ENCODE measurements at places on chromosomes 12 and 14.

DNA sequence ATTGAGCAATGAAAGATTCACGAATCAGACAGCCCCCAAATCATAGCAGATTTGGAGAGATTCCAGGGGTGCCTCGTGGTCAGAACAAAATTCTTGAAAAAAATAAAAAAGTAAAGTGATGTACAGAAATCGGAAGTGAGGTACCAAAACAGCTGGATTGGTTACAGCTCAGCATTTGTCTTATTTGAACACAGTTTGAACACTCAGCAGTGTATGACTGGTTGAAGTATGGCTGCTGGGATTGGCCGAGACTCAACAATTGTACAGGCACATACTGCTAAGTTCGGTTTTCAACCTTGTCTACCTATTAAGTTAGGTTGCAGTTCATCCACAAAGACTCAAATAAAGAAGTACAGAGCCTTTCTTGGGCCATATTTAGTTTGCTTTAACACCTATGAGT lies 865.4 kb upstream of the TMEM132C start:
- DNase-seq, result no peak

DNA sequence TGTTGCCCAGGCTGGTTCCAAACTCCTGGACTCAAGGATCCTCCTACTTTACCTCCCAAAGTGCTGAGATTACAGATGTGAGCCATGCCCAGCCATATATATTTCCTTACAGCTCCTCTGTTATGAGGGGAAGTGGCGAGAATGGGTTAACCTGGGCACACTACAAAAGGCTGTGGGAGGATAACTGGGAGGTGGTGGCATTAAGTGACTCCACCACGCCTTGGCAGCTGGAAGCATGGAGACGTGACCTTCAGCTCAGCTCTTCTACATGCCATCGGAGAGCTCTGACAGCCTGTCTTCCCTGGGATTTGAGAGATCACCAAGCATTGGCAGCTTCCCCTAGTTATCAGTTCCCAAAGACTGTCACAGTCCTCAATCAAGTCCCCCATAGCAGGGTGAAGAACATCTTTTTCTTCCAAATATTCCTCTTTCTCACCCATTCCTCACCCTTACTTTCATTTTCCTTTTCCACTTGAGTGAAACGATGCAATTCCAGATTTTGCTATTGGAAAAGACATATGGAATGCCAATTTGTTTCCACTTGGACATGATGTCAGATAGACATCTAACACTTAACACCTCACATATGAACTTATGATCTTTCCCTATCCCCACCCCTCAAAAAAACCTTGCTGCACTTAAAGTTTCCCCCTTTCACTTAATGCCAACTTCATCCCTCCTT lies 48.5 kb downstream of the PHLDA1 start:
- no peak for DNase-seq

GRCh38 chr12:131000000-131000486 lies 46.3 kb downstream of the ADGRD1 start:
- no peak for DNase-seq

GRCh38 chr12:103656291-103656690 lies 69.2 kb downstream of the STAB2 start:
- no peak for DNase-seq

GRCh38 chr12:127381681-127382080 lies 885.3 kb upstream of the TMEM132C start:
- DNase-seq, result no peak

GRCh38 chr14:26765768-26766520 lies 168.1 kb upstream of the NOVA1 start:
- no peak for DNase-seq

DNA sequence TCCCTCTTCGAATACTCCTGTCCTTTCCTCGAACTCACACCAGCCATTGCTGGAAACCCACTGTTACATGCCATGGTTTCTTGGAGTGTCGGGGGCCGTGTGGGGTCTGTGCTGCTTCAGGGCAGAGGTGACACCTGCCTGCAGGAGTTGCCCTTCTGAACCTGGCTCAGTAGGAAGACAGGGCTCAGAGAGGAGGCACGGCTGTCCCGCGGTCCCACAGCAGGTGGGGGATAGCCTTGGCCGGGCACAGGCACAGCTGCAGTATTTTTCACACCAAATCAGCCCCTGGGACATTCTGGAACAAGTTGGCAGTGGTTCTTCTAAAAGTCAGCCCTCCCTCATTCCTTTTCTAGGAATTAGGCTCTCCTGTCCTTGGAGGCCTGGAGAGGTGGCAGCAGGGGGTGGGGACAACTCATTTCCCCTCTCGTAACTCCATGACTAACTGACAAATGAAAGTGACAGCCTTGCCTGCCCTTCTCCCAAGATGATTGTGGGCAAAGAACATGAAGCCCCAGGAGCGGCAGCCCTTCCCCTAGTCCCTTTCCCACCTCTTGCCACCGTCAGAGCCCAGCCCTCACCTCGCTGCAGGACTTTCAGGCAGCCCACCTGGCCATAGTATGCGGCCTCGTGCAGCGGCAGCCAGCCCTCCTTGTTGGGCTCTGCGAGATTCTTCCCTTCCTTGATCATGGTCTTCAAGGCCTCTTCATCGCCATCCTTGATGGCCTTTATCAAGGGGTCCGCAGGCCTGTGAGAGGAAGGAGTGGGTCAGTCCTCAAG lies 22.4 kb downstream of the ASB2 start:
- no peak for DNase-seq

DNA sequence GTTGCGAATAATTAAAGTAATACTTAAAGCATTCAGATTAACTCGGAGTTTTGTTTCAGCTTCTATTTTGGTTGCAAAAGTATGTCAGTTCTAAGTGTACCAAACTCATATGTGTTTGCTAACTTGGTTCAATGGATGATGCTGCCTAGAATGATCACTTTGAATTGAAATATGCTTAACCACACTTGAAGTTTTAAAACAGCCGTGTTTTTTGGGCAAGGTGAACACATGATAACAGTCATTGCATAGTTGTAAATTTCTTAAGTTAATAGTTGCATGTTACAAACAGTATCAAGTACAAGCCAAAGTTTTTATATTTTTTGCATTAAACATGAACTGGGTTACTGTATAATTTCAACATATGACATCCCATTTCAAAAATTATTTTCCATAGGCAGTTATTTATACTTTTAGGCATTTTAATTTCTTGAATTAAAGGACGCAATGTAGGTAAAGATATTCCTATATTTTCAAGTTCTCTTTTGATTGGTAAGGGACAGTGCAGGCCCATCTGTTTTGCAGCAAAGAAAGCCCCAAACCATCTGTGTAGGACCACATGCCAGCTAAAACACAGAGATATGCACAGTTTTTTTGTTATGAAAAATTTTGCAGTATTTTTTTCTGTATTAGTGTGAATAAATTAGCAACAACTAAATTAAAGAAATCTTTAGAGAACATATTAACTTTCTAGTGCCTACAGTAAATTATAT lies 575.5 kb downstream of the PRKD1 start:
- DNase-seq, result no peak

- DNase-seq, result peak; percentile 69
Measured at GRCh38 chr12:108850854-108851573, 6.4 kb downstream of the SSH1 start.

GRCh38 chr12:116529048-116529447 lies 30.1 kb upstream of the MAP1LC3B2 start:
- DNase-seq, result no peak

GRCh38 chr12:42039176-42039575 lies 105.5 kb downstream of the GXYLT1 start:
- no peak for DNase-seq

DNA sequence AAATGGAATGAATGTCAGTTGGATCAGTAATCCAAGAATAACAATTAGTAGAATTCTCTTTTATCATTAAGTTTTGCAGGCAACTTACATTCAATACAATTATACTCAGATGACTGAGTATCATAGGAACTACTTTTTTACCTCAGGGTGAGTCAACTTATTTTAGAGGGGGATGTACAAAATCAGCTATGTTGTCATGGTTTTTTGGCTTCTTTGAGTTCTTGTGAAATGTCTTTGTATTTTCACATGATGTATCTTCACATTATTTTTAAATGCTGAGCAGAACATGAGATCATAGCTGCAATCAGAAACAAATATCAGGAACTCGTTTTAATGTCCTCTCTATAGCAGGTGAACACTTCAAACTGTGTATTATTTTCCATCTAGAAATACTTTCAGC lies 65.3 kb upstream of the PTPRR start:
- no peak for DNase-seq

DNA sequence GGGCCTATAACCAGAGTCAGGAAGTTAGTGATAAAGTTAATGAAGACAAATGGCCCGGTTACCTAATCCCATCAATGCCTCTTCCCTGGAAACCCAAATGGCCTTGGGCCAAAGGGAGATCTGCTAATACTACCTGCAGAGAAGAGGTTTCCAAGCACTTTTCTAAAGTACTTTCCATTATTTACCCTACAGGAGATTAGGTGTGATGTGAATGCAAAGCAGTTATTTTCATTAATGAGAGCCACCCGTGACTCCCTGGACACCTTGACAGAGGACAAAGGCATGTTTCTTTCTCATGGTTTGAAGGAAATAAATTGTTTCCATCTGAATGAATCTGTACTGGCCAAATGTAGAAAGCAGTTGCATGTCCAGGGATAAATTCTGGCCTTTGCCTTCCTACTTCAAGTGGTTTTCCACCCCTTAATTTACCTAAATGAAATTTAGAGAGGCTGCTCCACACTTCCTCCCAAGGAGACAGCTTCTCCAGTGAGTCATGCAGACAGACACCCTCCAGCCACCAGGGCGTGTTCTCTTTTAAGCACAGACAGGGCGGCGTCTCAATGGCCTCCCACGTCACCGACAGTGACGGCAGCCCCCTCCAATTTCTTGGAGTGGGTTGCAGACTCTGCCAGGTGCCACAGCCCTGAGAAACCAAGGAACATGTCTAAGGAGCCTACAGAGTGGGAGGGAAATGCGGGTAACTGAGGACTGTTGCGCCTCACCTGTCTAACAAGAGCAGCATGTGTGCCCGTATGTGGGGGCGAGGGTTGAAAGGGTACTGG lies 43.9 kb upstream of the GNPNAT1 start:
- no peak for DNase-seq

- DNase-seq, result no peak
Measured at GRCh38 chr14:73613046-73613383, 698 bp downstream of the ACOT6 start.

- no peak for DNase-seq
Measured at GRCh38 chr12:6998715-6999451, 19.4 kb downstream of the LPCAT3 start.

GRCh38 chr12:79955561-79955960 lies 20.7 kb upstream of the PPP1R12A start:
- DNase-seq, result no peak

- DNase-seq, result no peak
Measured at GRCh38 chr12:4156317-4156716, 117.2 kb upstream of the CCND2 start.

- no peak for DNase-seq
Measured at GRCh38 chr12:131113568-131114270, 160.0 kb downstream of the ADGRD1 start.

GRCh38 chr12:66072566-66072965 lies 58.0 kb downstream of the LLPH start:
- DNase-seq, result no peak

DNA sequence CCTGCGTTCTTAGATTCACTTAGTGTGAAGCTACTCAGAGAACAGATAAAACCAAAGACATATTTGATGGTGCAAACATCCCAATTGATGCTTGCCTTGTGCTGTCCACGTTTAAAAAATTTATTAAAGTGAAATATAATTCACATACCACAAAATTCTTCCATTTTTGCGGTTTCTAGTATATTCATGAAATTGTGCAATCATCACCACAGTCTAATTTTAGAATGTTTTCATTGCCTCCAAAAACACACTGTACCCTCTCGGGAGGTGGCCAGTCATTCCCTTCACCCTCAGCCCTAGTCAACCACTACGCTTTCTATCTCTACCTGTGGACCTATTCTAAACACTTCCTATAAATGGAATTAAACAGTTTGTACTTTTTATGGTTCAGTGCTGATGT lies 1109.2 kb downstream of the FLRT2 start:
- DNase-seq, result no peak

- DNase-seq, result no peak
Measured at GRCh38 chr14:51094282-51094821, 553 bp downstream of the TRIM9 start.
